ENCODE measurements at places on chromosomes 4 and X. TPM values are rescaled to one million over a fixed set of nuclear protein-coding genes. Genes with fewer than 3 reads are reported as not detected.

Gene KLB
- 1.2 TPM for total RNA-seq

DNA sequence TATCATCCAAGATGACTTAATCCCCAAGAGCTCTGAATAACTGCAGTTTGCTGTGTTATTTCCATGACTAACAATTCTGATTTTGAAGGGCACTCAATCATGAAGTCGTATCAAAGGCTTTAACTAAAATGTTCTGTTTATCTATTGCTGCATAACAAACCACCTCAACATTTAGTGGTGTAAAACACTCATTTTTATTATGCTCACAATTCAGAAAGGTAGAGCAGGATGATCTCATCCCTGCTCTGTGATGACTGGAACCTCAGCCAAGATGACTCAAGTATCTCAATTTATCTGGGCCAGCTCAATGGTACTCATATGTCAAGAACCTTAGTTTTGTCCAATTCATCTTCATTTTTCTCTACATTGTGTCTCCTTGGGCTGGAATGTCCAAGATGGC, 451.1 kb downstream of the PPARGC1A start:
- DNase-seq: no peak

GRCh38 chr4:173181848-173182247, 13.2 kb downstream of the GALNT7 start:
- no peak for DNase-seq

DNA sequence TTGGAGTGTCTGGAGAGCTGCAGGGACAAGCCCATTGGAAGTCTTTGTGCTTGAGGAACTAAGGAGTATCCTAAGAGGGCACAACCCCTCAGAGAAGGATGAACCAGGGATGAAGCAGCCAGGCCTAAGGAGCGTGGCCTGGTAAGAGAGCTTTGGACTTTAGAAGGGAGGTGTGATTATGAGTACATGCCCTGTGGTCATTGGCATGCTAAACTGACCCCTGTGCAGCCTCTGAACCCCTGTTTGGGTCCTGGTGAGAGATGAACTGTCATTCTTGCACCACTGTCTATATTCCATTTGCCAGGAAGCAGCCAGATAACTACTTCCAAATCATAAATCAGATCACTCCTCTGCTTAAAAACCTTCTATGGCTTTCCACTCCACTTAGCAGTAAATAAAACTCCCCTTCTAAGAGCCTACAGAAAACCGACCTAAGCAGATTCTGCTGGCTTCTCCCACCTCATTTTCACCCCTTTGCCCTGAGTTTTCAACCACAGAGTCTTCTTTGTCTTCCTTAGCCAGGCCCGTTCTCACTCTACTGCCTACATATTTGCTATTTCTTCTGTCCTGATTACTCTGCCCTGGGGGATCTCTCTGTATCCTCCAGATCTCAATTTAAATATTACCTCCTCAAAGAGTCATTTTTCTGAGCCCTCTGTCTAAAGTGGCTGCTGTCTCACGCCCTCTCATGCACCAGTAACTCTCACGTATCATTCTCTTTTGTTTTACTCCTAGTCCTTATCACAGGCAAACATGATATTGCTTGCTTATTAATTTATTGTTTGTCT, 56.7 kb downstream of the MID1IP1 start:
- DNase-seq: no peak

- DNase-seq: no peak
These were observed 71.3 kb downstream of the LRBA start for GRCh38 chr4:150943818-150944217.

DNA sequence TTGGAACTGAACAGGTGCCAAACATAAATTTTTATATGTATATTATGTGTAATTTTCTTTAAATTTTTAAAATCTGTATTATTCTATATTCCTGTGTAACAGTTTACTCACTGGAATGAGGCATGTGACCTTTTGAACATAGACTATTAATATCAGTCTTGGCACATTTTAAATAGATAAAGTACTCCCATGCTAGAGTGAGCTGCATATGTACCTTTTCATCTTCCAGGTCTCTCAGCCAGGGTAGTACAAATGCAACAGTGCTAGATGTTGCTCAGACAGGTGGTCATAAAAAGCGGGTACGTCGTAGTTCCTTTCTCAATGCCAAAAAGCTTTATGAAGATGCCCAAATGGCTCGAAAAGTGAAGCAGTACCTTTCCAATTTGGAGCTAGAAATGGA, 242.0 kb downstream of the RAPGEF2 start:
- DNase-seq: no peak

Gene REPS2
- 5.9 TPM for total RNA-seq

Gene PDE5A
- 55.8 TPM for total RNA-seq

- no peak for DNase-seq
These were observed 20.9 kb upstream of the PLAC1 start for GRCh38 chrX:134679221-134679620.

DNA sequence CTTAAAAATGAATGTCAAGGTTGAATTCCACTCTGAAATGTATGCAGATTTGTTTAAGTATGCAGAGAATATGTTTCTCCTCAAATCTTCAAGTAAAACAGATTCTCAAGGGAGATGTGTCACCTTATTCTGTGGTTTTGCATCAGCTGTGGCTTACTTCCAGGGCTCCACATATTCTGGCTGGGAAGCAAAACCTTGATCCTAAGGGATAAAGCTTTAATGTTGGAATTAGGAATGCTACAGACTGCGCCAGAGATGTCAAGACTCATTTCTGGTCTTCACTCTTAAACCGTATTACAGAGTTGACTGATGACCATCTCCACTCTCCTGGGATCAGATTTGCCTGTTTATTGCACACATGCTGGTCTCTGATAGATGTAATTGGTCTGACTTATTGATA, 143.9 kb upstream of the DIPK2B start:
- DNase-seq: no peak

- no peak for DNase-seq
These were observed 103.9 kb downstream of the DCAF12L1 start for GRCh38 chrX:126448681-126449080.

GRCh38 chrX:40152741-40153344, 55.1 kb upstream of the BCOR start:
- no peak for DNase-seq

Gene FGD1
- total RNA-seq: 7.3 TPM

GRCh38 chr4:142126890-142127497, 490.6 kb downstream of the IL15 start:
- DNase-seq: peak; percentile 65

GRCh38 chr4:88854481-88854880, 156.9 kb upstream of the NAP1L5 start:
- DNase-seq: no peak

Gene HERC5
- 8.0 TPM for total RNA-seq

- no peak for DNase-seq
These were observed 46.7 kb downstream of the GRIA3 start for GRCh38 chrX:123230798-123231197.

DNA sequence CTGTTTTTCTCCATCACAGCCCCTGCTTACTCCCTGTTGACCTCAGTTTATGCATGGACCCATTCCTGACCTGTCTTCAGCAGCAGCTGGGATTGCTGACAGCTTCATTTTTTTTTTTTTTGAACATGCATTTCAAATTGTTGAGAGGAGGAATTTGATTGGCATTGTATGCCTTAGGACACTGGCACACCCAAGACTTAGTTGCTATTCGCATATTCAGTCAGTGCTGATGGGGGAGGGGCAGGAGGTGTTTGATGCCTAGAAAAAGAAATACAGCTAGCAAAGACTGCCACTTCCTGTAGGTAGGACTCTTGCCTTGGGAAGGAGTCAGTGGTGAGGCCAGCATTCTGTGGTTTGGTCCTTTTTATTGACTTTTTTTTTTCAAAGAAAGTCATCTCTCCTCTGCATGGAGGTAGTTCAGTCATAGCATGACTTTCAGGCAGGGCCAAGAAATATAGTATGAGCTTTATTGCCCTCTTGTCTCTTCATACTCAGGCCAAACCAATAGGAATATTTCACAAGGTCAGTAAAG, 33.6 kb upstream of the XK start:
- DNase-seq: no peak
